Activated CD4-positive, alpha-beta memory T cell treated with anti-CD3 and anti-CD28 coated beads for 36 hours (primary cell): ENCODE measurements at places on chromosomes 6 and 20.
A peak's percentile ranks its signal among the peaks of the same experiment; 100 is the strongest.

- DNase-seq = no peak
Measured at GRCh38 chr6:39685489-39685826, 39.8 kb downstream of the KIF6 start.

DNA sequence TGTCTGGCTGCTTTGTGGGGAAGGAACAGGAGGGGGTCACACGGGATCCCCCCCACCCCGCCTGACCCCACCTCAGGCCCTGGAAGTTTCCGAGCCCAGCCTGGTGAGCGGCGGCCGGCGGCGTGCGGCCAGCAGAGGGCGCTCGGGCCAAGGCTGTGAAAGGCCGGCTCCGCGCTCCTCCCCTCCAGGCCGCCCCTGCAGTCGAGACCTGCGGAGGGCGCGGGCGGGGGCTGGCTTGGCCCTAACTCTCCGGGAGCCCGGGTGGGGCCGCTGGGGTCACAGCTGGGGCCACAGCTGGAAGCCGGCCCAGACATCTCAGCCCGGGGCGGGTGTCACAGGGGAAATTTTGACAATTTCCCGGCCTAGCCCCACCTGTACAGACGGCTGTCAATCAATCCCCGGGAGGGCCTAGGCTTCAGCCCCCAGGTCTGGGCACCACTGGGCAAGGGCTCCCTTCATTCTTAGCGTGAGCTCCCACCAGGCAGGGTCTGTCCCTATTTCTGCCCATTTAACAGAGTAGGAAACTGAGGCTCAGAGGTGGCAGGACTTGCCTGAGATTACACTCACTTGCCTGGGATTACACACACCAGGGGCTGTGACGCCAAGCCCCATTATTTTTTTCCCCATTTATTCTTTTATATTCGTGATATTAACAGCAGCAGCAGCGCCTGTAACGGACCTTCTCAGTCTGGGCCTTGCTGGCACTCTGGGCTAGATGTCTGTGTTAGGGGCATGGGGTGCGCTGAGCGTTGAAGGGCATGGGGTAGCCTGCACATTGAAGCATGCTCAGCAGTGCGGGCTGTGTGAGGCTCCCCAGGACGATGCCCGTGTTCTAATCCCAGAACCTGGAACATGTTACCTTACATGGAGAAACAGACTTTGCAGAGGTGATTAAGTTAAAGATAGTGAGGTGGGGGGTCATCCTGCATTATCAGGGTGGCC, 23.0 kb downstream of the ZBP1 start:
- DNase-seq = peak; percentile 75

- no peak for DNase-seq
Measured at GRCh38 chr6:81166770-81167169, 585.7 kb downstream of the TENT5A start.

DNA sequence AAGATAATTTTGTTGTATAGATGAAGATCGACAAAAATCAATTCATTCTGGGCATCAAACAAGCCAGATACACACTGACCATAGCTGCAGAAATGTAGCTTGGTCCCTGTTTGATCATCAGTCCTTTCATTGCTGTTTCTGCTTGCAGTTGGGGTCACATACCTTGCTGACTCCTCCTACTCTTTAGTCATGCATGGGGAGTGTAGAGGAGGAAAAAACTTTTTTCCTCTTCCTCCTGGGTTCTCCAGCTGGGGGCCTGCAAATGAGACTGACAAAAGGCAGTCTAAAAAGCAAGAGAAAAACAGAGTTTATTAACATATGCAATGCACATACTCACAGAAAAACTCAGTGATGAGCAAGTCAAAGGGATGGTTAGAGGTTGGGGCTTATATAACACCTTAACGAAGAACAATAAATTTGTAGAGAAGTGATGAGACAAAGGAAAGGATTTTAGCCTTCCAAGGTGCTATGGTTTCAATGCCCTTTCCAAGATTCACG, 105.8 kb downstream of the QRSL1 start:
- no peak for DNase-seq

- DNase-seq = no peak
Measured at GRCh38 chr6:48563433-48563832, 452.4 kb upstream of the PTCHD4 start.

DNA sequence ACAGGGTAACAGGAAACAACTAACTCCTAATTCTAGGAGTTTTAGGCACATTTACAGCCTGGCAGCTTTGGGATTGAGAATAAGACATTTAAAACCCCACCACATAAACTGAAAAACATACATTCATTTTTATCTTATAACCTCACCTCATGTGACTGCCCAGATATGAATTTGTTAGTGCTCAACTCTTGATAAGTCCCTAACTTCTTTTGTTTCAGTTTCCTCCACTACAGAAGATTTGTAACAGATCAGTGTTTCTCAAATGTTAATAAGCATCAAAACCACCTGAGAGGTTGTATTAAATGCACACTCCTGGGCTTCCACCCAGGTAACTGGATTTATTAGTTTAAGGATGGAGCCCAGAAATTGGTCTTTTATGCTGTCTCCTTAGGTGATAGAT, 190.1 kb upstream of the ARID1B start:
- DNase-seq = no peak

- DNase-seq = no peak
Measured at GRCh38 chr6:70857387-70858077, 99.3 kb downstream of the B3GAT2 start.

GRCh38 chr20:38173237-38174156, 8.4 kb upstream of the TGM2 start:
- no peak for DNase-seq

DNA sequence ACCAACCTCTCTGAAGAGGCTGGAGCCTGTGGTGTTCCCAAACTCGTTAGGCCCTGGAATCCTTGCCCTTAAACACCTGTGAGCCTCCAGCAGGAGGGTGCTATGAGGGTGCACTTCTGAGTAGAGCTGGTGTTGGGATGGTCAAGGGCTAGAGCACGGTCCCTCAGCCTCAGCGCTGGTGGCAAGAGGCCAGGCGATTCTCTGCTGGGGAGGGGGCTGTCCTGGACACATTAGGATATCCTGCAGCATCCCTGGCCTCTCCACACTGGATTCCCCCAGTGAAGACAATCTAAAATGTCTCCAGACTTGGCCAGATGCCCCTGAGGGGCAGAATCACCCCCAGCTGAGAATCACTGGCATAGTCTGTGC, 157.8 kb downstream of the SYCP2 start:
- DNase-seq = no peak

DNA sequence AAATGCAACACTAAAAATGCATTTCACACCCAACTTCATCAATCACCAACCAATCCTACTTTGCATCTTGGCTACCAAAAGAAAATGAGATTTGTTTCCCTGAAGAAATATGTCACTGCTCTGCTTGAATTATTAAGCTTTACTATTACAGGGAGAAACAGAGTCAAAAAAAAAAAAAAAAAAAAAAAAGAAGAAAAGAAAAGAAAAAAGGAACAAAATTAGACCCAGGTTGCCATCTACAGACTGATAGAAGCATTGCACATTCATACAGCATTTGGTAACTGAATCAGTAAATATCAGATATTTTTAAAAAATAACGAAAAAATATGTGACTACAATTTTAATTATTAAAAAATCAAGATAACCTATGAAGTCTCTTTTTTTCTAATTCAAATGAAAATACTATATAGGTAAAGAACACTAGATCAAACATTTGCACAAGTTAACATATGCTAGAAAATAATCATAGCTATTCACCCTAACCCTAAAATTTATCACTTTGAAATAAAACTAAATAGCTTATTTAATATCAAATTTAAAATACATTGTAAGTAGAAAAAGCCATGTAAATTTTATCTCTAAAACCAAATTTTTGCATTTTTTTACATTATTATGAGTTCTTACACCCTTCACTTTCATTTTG, 83.3 kb downstream of the DCDC2 start:
- DNase-seq = no peak

GRCh38 chr6:153727885-153728284, 311.2 kb upstream of the OPRM1 start:
- no peak for DNase-seq

GRCh38 chr6:85676086-85676729, 33.5 kb upstream of the SYNCRIP start:
- no peak for DNase-seq

DNA sequence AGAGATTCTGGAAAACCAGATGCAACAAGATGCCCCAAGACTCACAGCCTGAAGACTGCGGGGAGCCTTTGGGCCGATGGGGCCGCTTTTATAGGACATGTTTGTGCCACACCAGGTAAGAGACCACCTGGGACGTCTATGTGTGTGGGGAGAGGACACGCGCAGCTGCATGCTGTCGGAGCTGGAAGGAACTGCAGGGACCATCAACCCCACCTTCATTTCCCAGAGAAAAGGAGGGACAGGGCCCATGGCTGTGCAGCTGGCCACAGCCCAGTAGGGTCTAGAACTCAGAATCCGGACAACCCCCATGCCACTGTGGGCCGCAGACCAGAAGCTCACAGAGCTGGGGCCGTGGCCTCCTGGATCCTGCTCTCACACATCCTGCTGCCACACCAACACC, 100.3 kb upstream of the MPC1 start:
- DNase-seq = no peak
